ENCODE measurements at places on chromosomes 12 and 14. TPM values are rescaled to one million over a fixed set of nuclear protein-coding genes. Genes with fewer than 3 reads are reported as not detected.

Gene CFL2
- total RNA-seq: 39.7 TPM

GRCh38 chr12:121214166-121214777 is 4.3 kb downstream of the P2RX4 start:
- peak overlapping the region; percentile 53 for H3K27ac ChIP-seq
- no peaks in the 10 kb centered on the region for H3K27me3 ChIP-seq
- DNase-seq: no peak
- peaks cover 1% of the 10 kb centered on the region for H3K36me3 ChIP-seq
- H3K4me3 ChIP-seq: no peak overlapping the region

GRCh38 chr14:25250516-25250915 is 200.6 kb upstream of the STXBP6 start:
- no peaks in the 10 kb centered on the region for H3K27me3 ChIP-seq
- no peaks in the 10 kb centered on the region for H3K4me1 ChIP-seq
- no peak overlapping the region for H3K4me3 ChIP-seq
- H3K36me3 ChIP-seq: no peaks in the 10 kb centered on the region
- no peak for DNase-seq

DNA sequence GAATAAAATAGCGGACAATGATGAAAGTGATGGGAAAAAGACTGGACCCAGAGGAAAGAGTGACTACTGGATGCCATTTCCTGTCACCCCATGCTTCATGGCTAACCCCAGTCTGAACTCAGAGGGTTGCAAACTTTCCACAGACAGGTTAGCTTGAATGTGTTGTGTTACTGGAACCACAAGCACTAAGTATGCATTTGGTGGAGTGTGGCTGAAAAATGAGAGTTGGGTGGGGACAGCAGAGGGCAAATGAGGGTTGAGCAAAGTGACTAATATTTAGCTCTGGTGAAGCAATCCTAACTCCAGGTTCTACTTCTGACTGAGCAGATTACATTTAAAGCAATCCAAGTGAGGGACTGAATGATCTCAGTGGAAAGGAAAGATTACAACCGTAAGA is 1.6 kb downstream of the SLC16A7 start:
- H3K27me3 ChIP-seq: no peaks in the 10 kb centered on the region
- no peaks in the 10 kb centered on the region for H3K36me3 ChIP-seq
- DNase-seq: no peak
- H3K4me3 ChIP-seq: no peak overlapping the region

Gene DHRS2
- 12.8 TPM for total RNA-seq

- no peak overlapping the region for H3K27ac ChIP-seq
- no peaks in the 10 kb centered on the region for H3K27me3 ChIP-seq
- H3K4me1 ChIP-seq: no peaks in the 10 kb centered on the region
- no peak overlapping the region for H3K4me3 ChIP-seq
- H3K36me3 ChIP-seq: no peaks in the 10 kb centered on the region
Measured at GRCh38 chr12:94207849-94208621, 59.7 kb downstream of the PLXNC1 start.

- no peak within 1 kb of the TSS for H3K4me3 ChIP-seq
- no peaks in the 10 kb centered on the region for H3K4me1 ChIP-seq
- no peak for DNase-seq
- no peaks in the 10 kb centered on the region for H3K36me3 ChIP-seq
- H3K27ac ChIP-seq: peak within 1 kb of the TSS; percentile 40
Measured at GRCh38 chr12:53207042-53207441, at the start of gene ITGB7. Gene ITGB7 (minus strand): TSS chr12:53207251. CDS start chr12:53200443, 6,808 bp downstream.

Gene SALL2
- 10.9 TPM for total RNA-seq

Gene ABCC9
- total RNA-seq: 123 TPM

DNA sequence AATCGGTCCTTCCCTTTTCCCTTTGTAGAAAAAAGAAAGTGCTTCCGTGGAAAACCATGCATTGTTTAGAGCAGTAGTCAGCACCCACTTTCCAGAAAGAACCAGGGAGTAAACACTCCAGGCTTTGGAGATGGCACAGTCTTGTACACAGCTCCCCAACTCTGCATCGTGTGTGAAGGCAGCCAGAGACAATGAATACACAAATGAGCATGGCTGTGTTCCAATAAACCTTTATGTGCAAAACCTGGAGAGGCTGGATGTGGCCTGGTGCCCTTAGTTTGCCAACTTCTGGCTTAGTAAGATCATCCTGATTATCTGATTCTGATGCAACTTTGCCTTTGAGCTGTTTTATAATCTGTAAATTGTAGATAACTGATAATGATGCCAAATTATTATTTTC is 463.4 kb upstream of the TMEM132C start:
- H3K4me1 ChIP-seq: no peaks in the 10 kb centered on the region
- DNase-seq: no peak
- H3K27me3 ChIP-seq: no peaks in the 10 kb centered on the region

Gene CLMN
- 5.2 TPM for total RNA-seq

DNA sequence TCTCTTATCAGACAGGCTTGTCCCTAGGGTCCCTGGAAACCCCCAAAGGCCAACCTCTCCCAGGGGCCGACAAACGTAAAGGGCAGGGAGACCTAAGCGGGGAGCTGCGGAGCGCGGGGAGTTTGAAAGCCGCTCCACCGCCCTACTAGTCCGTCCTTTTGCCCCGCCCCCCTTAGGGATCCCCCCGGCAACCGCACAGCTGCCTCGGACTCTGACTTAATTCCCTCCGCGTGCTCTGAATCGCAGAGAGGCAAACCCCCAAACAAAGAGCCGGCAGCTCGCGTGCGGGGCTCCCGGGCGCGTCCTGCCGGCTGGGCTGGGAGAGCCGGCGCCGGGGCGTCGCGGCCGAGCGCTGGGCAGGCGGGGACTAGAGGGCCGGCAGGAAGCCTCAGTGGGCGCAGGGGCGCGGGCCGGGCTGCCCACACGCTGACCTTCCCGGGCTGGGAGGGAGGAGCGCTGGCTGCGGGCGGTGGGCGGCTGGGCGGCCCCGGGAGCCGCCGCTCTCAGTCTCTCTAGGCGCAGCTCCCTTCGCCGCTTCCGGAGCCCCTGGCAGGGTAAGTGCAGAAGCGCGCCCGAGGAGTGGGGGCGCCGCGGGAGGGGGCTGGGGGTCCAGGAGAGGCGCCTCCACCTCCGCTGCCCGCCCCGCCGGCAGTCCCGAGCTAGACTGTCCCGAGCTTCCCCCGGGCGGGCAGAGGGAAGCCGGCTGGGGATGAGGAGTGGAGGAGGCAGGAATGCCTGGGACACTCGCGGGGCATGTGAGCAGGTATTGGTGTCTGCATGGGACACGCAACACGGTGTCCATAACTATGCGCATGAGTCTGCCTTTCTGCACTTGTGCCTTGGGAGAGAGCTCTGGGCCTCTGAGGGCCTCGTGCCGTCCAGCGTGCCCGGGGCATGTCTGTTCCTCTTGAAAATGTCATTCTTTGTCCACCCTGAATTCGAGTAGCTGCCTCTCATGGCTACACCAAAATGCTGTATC is at the start of gene TSPAN11:
TSS of gene TSPAN11 (plus strand) at position 506 of the 979 bp plus-strand sequence. CDS start 27,244 bp downstream, outside the sequence.
- DNase-seq: no peak
- H3K36me3 ChIP-seq: no peaks in the 10 kb centered on the region
- no peaks in the 10 kb centered on the region for H3K4me1 ChIP-seq
- H3K27me3 ChIP-seq: peaks cover 2% of the 10 kb centered on the region
- H3K27ac ChIP-seq: no peak within 1 kb of the TSS

Gene PRB2
- total RNA-seq: not detected
